Lower lobe of right lung (tissue), 2 donors: ENCODE measurements at places on chromosomes 11 and 22. TPM values are rescaled to one million over a fixed set of nuclear protein-coding genes. Genes with fewer than 3 reads are reported as not detected.

Gene MISFA
- total RNA-seq = 3.3 TPM

Gene TRIM6
- 3.7 TPM for total RNA-seq

Gene SEC14L6
- total RNA-seq = 14.8 TPM

Gene PHLDB1
- total RNA-seq = 71.8 TPM

Gene HEPACAM
- not detected for total RNA-seq

Gene RBM4B
- total RNA-seq = 17.6 TPM

Gene OR5B17
- not detected for total RNA-seq

Gene GGTLC2
- total RNA-seq = 2.7 TPM

Gene POLR2F
- total RNA-seq = 60.3 TPM

Gene ZMAT5
- 18.3 TPM for total RNA-seq

Gene C22orf42
- not detected for total RNA-seq

Gene NOX4
- total RNA-seq = 4.3 TPM

Gene ANO3
- total RNA-seq = 0.27 TPM

Gene MYO18B
- total RNA-seq = not detected
